ENCODE measurements at places on chromosomes 12 and 14.

- DNase-seq, result peak; percentile 84
These were observed 3.5 kb downstream of the PTPN21 start for GRCh38 chr14:88551094-88551870.

DNA sequence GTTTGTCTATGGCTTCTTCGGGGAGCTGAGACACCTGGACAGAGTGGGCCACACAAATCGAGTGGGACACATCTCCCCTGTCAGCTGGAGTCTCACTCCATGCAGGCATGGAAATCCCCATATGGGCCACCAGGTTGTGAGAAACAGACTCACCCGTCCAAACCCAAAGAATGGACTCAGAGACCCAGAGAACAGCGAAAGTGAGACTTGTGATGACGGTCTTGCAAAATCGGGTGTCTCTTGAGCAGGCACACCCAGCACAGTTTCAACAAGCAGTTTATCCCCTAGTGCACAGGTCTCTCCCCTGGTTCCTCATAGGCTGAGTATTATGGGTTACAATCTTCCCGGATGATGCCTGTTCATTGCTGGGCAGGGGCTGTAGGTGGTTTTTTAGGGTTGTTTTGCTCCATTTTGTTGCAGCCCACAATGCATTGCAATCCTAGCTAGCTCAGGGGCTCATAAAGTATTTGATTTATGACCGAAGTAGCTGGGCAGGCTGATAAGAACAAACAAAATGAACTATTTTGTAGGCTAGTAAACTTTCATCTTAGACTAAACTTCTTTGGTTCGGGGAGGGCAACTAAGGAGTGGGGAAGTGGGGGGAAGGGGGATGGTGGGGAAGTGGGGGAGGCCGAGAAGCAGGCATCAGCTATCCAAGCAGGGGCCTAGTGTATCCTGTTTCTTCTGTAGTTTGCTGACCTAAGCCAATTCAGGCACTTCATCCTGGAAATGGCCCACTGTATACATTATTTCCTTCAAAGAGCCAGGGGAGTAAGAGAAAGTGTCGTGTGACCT lies 45.3 kb downstream of the IQSEC3 start:
- DNase-seq, result no peak

DNA sequence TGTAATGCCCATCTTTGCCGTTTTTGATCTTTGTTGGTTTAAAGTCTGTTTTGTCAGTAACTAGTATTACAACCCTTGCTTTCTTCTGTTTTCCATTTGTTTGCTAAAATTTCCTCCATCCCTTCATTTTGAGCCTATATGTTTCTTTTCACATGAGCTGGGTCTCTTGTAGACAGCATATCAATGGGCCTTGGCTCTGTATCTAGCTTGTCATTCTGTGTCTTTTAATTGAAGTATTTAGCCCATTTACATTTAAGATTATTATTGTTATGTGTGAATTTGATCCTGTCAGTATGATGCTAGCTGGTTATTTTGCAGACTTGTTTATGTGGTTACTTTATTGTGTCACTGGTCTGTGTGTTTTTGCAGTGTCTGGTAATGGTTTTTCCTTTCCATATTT lies 913.2 kb downstream of the TRHDE start:
- DNase-seq, result no peak

DNA sequence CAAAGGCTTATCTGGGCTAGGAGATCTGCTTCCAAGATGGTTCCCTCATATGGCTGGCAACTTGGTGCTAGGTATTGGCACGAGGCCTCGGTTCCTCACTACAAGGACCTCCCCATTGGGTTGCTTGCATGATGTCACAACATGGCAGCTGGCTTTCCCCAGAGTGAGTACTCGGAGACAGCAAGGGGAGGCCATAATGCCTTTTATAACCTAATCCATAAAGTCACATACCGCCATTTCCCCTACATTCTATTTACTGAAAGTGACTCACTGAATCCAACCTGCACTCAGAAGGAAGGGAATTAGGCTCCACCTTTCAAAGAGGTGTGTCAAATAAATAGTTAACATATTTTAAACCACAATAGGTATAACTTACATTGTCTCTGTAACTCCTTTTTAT lies 130.9 kb downstream of the SAMD4A start:
- no peak for DNase-seq

GRCh38 chr12:93772003-93772700 lies 95.0 kb downstream of the CRADD start:
- DNase-seq, result no peak

DNA sequence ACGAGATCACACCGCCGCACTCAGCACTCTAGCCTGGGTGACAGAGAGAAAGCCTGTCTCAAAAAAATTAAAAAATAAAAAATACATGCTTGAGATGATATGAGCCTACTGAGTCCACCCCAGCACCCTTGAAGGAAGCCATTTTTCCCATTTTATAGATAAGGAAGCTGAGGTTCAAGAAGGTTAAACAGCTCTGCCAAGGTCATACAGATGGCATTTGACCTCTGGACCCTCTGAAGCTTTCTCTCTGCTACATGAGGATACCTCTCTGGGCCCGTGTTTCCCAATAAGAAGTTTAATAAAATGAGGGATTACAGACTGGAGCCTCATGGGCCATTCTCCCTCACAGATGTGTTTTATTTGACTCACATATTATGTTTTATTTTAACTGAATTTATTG lies 53.9 kb upstream of the PNMA1 start:
- no peak for DNase-seq

GRCh38 chr14:58096731-58097130 lies 55.3 kb downstream of the ARMH4 start:
- no peak for DNase-seq

DNA sequence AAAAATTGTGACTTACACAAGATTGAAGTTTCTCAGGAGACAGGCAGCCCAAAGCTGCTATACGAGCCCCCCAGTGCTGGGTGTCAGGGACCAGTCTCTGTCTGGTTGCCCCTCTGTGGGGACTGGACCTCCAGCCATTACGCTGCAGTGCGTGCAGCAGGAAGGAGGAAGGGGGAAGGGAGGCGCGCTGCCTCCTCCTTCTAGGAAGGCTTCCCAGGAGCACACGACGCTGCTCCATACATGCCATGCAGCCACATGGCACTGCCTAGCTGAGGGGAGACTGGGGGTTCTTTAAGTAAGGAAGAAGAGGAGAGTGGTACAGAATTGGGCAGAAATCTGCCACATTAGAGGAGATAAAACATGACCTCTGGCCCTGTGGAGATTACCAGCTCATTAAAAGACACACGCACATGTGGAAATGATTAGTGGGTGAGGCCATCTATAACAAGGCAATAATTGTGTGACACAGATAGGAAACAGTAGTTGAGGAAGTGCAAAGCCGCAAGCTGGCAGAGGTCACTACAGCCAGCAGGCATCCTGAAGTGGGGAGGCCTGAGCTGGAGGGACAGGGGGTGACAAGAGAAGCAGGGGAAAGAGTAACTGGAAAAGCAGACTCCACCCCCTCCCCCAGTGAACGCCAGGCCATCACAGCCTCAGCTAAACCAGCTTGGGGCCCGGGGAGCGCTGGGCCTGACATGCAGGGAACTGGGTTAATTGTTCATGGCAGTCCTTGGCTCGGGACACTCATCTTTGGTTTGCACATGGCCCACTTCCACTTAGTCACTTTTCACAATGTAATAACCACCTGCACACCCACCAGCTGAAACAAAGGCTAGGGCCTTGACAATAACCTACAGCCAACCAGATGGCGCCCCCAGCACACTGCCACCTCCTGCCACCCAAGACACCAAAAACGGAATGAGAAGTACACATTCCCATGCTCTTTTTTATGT lies 39.6 kb downstream of the CCDC88C start:
- DNase-seq, result peak; percentile 14

- peak; percentile 70 for DNase-seq
These were observed 27.4 kb downstream of the SLC41A2 start for GRCh38 chr12:104930388-104931326.

- no peak for DNase-seq
These were observed 1.6 kb upstream of the WIF1 start for GRCh38 chr12:65122703-65123102.

GRCh38 chr12:66196806-66197205 lies 7.8 kb downstream of the IRAK3 start:
- peak; percentile 17 for DNase-seq

DNA sequence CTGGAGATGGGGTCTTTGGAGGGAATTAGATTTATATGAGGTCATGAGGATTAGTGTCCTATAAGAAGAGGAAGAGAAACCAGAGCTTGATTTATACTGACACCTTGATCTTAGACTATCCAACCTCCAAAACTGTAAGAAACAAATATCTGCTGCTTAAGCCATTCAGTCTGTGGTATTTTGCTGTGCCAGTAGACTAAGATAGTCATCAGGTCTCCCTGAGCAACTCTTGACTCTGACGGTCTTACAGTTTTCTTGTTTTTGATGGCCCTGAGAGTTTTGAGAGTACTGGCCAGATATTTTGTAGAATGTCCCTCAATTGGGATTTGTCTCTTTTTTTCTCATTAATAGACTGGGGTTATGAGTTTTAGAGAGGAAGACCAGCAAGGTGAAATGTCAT lies 51.7 kb downstream of the TSHR start:
- DNase-seq, result no peak

DNA sequence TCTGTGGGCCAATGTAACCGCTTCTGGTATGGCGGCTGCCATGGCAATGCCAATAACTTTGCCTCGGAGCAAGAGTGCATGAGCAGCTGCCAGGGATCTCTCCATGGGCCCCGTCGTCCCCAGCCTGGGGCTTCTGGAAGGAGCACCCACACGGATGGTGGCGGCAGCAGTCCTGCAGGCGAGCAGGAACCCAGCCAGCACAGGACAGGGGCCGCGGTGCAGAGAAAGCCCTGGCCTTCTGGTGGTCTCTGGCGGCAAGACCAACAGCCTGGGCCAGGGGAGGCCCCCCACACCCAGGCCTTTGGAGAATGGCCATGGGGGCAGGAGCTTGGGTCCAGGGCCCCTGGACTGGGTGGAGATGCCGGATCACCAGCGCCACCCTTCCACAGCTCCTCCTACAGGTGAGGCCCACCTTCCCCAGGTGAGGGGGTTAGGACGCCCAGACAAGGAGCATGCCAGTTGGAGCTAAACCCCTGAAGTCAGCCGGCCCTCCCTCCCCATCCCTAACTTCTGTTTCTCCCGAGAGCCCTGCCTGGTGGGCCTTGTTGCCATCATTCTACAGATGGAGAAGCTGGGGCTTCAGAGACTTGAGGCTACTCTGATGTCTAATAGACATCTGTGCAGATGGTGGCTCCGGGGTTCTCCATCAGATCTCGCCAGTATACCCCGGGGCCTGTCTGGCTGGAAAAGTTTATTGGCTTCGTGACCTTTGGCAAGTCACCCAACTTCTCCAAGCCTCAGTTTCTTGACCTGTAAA lies 25.3 kb downstream of the PAPLN start:
- no peak for DNase-seq

DNA sequence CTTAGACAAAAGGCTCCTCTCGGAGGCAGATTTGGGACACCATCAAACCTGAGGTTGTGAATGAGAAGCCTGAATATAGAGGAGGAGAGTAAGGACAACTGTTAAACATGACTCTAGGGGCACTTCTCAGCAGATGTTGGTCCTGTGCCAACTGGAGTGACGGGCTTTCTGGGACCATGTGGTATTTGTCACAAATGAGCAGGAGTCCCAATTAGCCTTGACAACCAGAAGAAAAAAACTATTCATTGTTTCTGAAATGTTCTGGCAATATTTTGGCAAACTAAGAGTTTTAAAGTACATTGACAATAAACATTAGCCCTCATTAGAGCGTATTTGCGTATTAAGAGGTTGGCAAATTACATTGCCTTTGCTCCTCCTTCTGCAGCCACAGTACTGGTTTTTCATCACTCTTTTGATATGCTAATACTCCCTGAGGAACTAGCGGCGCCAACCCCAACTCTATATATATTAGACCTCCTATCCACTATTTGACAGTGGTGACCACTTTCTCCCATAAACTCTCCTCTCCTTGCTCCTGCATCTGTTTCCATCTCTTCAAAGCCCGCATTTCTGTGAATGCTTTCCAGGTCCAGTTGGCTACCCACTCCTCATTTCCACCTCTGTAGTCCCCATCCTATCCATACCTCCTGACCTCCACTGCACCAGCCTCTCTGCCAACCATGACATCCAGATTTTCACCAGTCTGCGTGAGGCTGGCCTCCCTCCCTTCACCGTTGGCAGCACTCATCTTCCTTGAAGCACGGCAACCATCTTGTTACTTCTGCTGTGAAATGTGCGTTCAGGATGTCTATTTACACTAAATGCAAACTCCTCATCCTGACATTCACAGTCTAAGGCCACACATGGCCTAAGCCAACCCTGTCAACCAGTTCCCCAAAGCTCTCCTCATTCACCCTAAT lies 100.7 kb downstream of the ZFC3H1 start:
- no peak for DNase-seq

- DNase-seq, result no peak
These were observed 67.2 kb upstream of the FOXN3 start for GRCh38 chr14:89484051-89484844.

DNA sequence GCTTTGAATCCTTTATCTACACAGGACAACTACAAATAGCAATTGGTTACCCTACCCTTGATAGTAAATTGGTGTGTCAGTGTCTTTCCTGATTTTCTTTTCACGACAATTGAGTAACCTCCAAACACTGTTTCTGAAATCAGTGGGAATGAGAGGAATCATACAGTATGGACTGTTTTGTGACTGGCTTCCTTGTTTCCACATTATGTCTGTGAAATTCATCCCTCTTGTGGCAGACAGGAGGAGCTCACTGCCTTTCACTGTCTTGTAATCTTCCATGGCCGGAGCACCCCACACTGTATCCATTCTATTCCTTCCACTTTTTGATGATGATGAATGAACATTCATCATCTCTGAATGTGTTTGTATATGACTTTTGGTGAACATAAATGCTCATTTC lies 164.0 kb upstream of the PZP start:
- no peak for DNase-seq

- no peak for DNase-seq
These were observed 1.9 kb upstream of the ITGB7 start for GRCh38 chr12:53208877-53209463.

DNA sequence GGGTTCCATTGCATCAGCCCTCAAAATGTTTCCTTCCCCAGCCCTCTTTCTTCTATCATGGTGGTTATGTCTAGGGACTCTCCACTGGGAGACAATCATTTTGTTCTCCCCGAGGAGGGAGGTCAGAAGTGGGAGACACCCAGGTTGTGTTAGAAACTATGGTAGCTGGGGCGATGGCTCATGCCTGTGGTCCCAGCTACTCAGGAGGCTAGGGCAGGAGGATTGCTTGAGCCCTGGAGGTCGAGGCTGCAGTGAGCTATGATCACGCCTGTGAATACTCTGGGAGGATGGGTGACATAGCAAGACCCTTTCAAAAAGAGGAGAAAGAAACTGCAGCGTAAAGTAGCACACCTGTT lies 13.0 kb upstream of the LRRC23 start:
- no peak for DNase-seq

- DNase-seq, result peak; percentile 93
These were observed at the start of gene TUBA1B for GRCh38 chr12:49131051-49131893. Gene TUBA1B, minus strand, starts transcription at chr12:49131395. Its CDS starts 95 bp downstream, at chr12:49131300.

- no peak for DNase-seq
These were observed 123.6 kb downstream of the TSPAN9 start for GRCh38 chr12:3200814-3201233.
